ENCODE measurements at places on chromosomes 7 and 10. TPM values are rescaled to one million over a fixed set of nuclear protein-coding genes. Genes with fewer than 3 reads are reported as not detected.

Gene LIPM
- total RNA-seq, result not detected

Gene PVRIG
- total RNA-seq, result 72.5 TPM

Gene ZNF25
- total RNA-seq, result 4.1 TPM

Gene OR6B1
- not detected for total RNA-seq

Gene PSD
- total RNA-seq, result 2.5 TPM

Gene PTPN20
- 0.68 TPM for total RNA-seq

Gene FAM13C
- total RNA-seq, result not detected

Gene CROT
- total RNA-seq, result 9.1 TPM

Gene PSPH
- total RNA-seq, result 7.9 TPM

Gene CALML5
- not detected for total RNA-seq

Gene BEND7
- not detected for total RNA-seq

Gene TRPV5
- total RNA-seq, result not detected

Gene TWNK
- 11.8 TPM for total RNA-seq

Gene RBM17
- total RNA-seq, result 161 TPM

Gene OPN1SW
- not detected for total RNA-seq

Gene CHAT
- total RNA-seq, result not detected

Gene MYH16
- not detected for total RNA-seq

Gene ACHE
- not detected for total RNA-seq

Gene MPP7
- total RNA-seq, result 24.0 TPM

Gene PHKG1
- total RNA-seq, result 1.9 TPM

Gene MMP21
- total RNA-seq, result not detected

Gene ADAM12
- total RNA-seq, result not detected

Gene ZRANB1
- total RNA-seq, result 11.0 TPM

Gene OR2A12
- not detected for total RNA-seq

Gene GRM3
- not detected for total RNA-seq

Gene TMEM60
- 19.1 TPM for total RNA-seq

Gene ZNF398
- total RNA-seq, result 16.6 TPM

Gene TET1
- total RNA-seq, result 2.8 TPM

Gene EGR2
- total RNA-seq, result 2.0 TPM

Gene GNAT3
- not detected for total RNA-seq

Gene ZNF365
- not detected for total RNA-seq

Gene ALOX5
- total RNA-seq, result 13.4 TPM

Gene IGF2BP3
- 0.50 TPM for total RNA-seq

Gene CABCOCO1
- total RNA-seq, result not detected

Gene SPDYE9
- total RNA-seq, result not detected

Gene PYROXD2
- 16.0 TPM for total RNA-seq

Gene ADCYAP1R1
- total RNA-seq, result not detected

Gene BCAP29
- total RNA-seq, result 28.0 TPM

Gene SEMA4G
- 2.0 TPM for total RNA-seq

Gene DENND11
- total RNA-seq, result 36.7 TPM

Gene INPP5F
- 10.9 TPM for total RNA-seq

Gene TFPI2
- not detected for total RNA-seq

Gene MCM10
- 35.8 TPM for total RNA-seq

Gene CALHM3
- 0.14 TPM for total RNA-seq

Gene PRPS1L1
- not detected for total RNA-seq

Gene PLXNA4
- 42.2 TPM for total RNA-seq

Gene GPR85
- total RNA-seq, result not detected

Gene CACNA2D1
- not detected for total RNA-seq

Gene HABP2
- total RNA-seq, result not detected
